Suppressor macrophage (primary cell): ENCODE measurements at places on chromosomes 3 and 15.

- DNase-seq = no peak
These were observed 32.0 kb downstream of the MUC20 start for GRCh38 chr3:195752546-195753331.

DNA sequence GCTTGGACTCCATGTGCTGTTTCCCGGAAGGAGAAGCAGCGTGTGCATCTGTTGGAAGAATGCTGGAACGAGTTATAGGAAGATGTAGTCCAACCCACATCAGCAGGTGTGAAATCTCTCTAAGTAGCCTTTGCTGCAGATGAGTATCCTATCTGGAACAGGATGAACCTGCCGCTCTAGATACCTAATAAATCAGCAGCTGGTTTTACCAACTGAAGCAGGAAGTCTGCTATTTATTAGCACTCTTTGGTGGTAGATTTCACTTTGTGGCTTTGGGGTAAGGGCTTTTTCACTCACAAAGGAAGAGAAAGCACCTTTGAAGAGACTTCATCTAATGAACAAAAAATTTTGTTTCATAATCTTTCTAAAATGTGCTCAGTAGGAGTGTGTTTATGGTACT, 66.4 kb downstream of the DCUN1D1 start:
- DNase-seq = no peak

GRCh38 chr15:40739854-40740253, 15.2 kb downstream of the RMDN3 start:
- DNase-seq = no peak

- DNase-seq = no peak
These were observed 15.2 kb upstream of the C3orf49 start for GRCh38 chr3:63803911-63804310.

- no peak for DNase-seq
These were observed 7.8 kb downstream of the SCG5 start for GRCh38 chr15:32649342-32649741.

DNA sequence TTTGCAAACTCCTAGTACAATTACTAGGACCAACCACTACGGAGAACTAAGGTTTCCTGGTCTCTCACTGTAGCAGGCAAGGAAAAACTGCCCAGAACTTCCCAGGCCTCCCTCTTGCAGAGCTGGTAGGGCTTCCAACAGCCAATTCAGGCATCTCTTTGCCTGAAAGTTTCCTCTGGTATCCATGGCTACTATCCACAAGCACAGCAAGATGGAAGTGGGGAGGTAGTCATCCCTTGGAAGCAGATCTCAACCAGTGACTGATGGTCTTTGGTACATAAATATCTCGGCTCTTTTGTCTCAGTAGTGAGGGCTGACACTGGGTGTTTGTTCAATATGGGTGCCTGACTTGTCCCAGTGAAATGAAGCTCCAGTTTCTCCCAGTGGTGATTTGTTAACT, 201.3 kb upstream of the MRPL3 start:
- DNase-seq = no peak

GRCh38 chr3:81173514-81173913, 587.9 kb downstream of the GBE1 start:
- DNase-seq = no peak

- no peak for DNase-seq
These were observed 12.6 kb upstream of the VIPR1 start for GRCh38 chr3:42489937-42490227.

DNA sequence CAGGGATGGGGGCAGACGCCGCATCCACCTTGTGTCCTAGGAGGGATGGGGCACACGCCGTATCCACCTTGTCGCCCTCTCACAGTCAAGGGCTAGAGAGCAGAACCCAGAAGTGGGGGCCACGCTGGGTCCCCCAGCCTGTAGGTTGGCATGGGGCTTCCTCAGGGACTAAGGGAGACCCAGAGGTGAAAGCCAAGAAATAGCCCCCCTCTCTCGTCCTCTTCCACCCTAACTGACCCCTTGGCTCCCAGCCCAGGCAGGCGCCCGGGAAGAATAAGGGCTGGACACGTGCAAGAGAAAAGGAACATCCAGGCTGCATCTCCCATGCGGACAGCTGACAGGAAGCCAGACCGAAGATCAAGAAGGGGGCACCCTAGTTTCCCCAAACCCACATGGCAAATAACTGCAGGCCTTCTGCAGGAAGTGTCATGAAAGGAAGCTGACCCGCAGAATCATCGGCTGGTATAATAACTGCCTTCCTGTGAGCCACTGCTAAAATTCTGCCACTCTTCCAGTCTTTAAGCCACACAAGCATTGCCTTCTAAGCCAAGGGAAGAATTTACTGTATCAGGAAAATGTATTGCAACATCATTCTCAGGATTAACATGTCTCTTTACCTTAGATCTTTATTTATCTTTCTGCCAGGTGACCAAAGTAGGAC, 38.5 kb upstream of the TFRC start:
- peak; percentile 79 for DNase-seq

DNA sequence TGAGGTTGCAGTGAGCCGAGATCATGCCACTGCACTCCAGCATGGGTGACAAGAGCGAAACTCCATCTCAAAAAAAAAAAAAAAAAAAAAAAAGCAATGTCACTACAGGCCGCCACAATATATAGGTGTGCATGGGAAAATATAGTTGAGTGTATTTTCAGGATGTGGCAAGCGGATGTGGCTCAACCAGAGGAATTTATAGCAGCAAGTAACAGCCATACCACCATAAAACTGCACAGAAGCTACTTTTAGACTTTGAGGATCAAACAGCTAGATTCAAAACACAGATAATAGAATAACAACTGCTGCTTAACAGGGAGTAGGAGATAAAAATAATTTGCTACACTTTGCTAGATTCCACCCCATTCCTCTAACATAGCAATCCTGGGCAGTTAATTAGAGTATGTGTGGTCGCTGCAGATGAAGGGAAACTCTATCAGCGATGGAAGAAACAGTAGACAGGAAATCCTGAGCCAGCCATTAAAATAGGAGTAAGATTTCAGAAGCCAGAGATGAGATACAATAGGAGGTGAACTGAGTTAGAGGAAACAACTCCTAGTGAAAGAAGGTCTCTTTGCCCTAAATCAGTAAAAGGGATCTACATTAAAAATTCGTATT, 318.7 kb upstream of the STT3B start:
- no peak for DNase-seq

GRCh38 chr3:124277144-124277890, 285.4 kb upstream of the ROPN1 start:
- no peak for DNase-seq

DNA sequence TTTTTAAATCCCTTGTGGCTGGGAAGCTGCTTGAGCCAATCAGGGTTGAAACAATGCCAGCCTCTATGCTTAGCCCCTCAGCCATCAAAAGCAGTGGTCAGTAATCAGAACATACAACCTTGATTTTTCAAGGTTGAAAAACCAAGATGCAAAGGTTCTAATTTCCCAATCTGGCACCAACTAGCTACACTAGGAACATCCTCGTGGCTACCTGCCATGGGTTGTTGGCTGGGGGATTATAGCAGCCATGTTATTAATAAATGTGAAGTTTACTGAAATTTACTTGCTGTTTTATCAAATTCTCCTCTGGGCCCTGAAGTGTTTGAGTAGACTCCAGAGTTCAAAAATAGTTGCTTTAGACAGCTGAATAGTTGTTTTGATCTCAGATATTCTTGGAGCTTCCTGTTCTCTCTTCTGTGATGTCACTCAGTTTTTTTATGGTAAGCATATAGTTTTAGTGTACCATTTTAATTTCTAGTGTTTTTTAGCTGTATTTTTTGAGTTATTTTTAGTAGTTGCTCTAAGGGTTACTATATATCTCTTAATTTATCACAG, 31.9 kb downstream of the PCCB start:
- DNase-seq = peak; percentile 24

DNA sequence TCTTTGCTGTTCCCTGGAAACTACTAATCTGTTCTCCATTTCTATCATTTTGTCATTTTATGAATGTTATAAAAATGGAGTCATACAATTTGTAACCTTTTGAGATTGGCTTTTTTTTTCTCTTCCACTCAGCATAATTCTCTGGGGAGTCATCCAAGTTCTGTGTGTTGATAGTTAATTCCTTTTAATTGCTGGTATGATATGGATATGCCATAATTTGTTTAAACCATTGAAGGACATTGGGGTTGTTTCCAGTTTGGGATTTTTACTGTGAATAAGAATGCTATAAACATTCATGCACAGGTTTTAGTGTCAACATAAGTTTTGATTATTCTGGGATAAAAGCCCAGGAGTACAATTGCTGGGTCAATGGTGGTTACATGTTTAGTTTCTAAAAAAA, 279.4 kb downstream of the WNT5A start:
- no peak for DNase-seq

DNA sequence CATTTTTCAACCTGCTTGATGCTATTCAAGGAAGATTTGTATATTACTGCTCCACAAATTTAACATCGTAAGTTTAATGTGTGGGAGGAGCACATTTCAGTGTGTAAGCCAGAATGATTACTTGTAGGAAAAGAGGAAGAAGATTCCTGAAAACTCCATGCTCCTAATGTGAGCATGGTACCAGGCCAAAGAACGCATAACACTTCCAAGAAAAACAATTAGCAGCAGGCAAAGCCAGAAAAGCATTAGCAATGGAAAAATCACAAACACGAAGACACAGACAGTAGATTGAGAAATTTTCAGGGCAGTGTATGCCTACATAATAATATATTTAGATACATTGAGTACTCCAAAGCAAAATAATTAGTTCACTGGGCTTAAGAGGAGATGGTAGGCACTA, 96.6 kb upstream of the CBLB start:
- DNase-seq = no peak

GRCh38 chr3:50644561-50644960, 27.6 kb downstream of the MAPKAPK3 start:
- DNase-seq = no peak

DNA sequence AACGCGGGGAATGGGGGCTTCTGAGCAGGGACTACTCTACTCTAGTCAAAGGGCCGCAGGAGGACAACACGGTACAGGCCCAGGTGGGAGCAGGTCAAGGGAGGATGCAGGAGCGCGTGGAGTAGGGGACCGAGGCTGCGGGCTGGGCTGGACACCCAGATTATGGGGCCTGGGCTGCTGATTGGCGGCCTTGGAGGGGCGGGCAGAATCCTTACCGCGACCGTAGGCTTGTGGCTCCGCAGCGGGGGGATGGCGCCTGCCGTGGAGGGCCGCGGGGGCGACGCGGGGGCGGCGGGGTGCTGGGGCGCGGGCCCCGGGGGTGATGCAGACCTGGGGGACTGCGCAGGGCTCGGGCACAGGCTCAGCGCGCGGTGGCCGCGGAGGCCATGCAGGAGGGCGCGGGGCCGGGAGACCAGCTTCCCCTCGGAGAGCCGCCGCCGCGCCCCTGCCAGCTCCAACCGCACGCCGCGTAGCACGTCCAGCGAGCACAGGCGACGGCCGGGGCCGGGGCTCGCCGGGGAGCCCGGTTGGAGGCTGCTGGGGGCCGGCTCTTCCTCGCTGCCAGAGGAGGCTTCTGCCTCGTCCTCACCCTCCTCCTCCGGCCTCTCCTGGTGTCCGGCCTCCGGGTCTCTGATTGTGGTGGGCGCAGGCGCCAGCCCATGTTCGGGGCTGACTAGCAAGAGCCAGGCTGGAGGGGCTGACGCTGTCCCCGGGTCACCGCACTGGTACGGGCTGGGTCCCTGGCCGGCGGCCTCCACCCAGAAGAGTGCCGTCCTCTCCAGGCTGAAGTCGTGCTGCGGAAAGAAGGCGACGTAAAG, 12.9 kb downstream of the UBAP1L start:
- DNase-seq = no peak

DNA sequence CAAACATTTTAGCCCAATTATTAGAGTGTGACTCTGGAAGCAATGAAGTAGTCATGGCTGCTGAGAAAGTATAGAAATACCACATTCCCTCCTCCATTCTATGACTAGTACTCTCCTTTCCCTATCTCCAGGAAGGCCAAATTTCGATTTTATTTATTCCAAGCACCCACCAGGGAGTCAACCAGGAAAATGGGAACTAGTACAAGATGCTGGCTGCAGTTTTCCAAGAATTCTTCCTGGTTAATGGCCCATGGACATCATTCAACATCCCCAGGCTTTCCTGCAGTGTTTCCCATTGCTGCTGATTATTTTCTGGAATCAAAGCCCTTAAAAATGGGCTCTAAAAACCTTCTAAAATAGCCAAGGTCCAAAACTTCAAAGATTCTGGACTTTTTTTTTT, 247.9 kb upstream of the STT3B start:
- no peak for DNase-seq

DNA sequence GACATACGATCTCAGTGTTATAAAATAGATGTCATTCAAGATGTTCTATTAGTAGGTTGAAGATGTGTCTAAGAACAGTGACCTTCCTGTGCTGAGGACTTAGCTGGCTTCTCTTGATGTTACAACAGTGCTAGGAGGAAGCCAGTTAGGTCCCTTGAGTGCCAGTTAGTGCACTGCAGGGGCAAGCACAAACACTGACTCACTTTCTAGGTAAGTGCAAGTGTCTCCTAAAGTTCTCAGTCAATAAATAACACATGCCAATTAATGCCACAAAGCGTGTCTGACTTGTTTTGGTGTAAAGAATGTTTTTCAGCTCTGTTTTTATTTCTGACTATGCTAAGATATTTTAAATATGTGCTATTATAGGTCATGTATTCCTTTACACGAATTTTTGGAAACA, 211.8 kb downstream of the NAALADL2 start:
- DNase-seq = no peak

DNA sequence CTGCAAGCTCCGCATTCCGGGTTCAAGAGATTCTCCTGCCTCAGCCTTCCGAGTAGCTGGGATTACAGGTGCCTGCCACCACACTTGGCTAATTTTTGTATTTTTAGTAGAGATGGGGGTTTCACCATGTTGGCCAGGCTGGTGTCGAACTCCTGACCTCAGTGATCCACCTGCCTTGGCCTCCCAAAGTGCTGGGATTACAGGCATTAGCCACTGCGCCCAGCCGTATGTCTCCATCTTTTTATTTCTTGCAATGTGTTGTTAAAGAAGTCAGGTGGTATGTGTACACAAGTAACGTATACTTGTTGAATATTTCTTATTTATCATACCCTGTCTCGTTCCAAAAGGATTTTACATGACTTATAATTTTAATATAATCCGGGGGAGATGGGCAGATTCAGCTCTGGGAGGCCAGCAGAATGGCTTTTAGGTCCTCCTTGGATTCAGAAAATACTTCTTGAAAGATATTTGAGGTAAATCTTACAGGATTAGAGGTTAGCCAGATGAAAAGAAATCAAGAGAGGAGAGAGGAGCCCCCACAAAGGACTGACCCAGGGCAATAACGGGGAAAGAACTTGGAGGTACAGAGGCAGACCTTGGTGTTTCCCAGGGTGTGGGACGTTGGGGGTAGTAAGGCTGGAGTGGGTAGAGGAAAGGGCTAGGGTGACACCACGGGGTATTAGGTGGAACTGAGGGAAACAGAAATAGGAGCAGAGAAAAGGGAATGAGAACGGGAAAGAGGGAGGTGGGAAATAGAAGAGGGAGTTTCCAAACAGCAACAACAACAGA, 27.2 kb upstream of the MUC20 start:
- DNase-seq = no peak
